ENCODE measurements at places on chromosomes 12 and 14. TPM values are rescaled to one million over a fixed set of nuclear protein-coding genes. Genes with fewer than 3 reads are reported as not detected.

DNA sequence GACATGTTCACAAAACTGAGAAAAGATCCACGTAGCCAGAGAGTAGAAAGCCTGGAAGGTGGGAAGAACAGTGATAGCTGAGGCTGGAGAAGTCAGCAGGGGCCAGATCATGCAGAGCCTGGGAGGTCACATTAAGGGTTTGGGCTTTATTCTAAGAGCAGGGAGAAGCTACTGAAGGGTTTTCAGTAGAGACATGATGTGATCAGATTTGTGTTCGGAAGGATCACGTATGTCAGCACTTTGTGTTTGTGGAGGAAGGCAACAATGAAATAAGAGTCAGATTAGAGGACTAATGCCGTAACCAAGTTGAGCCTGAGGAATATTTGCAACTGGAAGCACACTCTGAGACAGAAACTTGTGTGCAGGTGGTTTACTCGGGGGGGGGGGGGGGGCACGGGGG lies 4.2 kb upstream of the PCK2 start:
- H3K36me3 ChIP-seq, result no peaks in the 10 kb centered on the region
- no peaks in the 10 kb centered on the region for H3K27me3 ChIP-seq
- no peak overlapping the region for H3K4me3 ChIP-seq
- H3K4me1 ChIP-seq, result peaks cover 5% of the 10 kb centered on the region
- H3K27ac ChIP-seq, result no peak overlapping the region
- DNase-seq, result no peak

GRCh38 chr12:108722992-108723766 lies 8.1 kb downstream of the CORO1C start:
- H3K4me1 ChIP-seq, result no peaks in the 10 kb centered on the region
- H3K27me3 ChIP-seq, result no peaks in the 10 kb centered on the region
- no peak overlapping the region for H3K4me3 ChIP-seq
- no peaks in the 10 kb centered on the region for H3K36me3 ChIP-seq
- H3K27ac ChIP-seq, result no peak overlapping the region
- no peak for DNase-seq

The KIF21A gene
- 43.9 TPM for total RNA-seq

DNA sequence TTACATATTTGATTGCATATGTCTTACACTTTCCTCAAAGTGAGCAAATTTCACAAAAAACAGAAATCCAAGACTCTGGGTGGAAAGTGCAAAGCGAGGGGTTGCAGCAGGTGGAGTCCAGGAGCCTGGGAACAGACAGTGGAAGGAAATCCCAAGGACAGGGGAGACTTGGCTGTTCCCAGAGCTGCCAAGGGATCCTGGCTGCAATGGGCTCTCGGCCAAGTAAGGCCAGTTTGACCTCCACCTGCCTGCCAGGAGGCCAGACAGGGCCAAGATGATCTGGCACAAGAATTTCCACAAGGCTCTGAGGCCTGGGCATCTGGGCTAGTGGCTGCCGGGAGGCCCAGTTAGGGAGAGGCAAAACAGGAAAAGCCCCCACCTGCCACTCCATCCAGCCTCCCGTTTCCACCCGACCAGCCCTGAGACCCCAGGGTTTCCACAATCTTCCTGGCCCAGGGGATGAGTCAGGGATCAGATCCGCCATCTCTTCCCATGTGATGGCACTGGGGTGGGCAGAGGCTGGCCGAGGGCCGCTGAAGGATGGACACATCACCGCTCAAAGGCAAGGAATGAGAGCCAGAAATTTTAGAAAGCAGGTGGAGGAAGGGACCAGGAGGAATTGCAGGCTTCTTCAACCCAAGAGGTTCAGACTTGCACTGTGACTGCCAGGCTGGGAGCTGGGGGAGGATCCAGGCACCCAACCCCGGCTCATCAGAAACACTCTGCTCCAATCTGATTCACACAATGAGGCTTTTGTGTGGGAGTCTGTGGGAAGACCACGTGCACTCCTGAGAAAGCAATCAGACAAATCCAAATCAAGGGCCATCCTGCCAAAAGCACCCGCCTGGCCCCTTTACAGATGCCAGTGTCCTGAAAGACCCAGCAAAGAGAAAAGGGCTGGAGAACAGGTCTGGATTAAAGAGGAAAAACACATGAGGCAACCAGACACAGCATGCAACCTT lies 16.3 kb downstream of the SCARB1 start:
- no peaks in the 10 kb centered on the region for H3K27me3 ChIP-seq
- no peaks in the 10 kb centered on the region for H3K36me3 ChIP-seq
- no peak overlapping the region for H3K4me3 ChIP-seq
- no peaks in the 10 kb centered on the region for H3K4me1 ChIP-seq

DNA sequence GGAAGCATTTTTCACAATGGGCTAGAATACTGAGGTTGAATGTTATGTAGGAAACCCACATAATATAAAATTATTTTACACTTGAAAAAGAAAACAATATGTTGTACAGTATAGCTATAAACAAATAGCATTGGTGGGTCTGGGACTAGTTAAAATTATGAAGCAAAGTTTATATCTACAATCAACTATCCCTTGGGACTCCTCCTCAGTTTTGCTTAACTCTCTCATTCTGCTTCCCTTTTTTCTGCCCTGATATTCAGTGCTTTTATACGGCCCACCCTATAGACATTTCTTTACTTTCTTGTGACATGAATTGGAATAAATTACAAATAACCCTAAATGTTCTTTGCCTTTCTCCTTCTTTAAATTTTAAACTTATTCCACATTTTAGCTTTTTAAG lies 300.5 kb downstream of the FBXL14 start:
- H3K36me3 ChIP-seq, result no peaks in the 10 kb centered on the region
- H3K4me3 ChIP-seq, result no peak overlapping the region
- no peaks in the 10 kb centered on the region for H3K4me1 ChIP-seq
- H3K27me3 ChIP-seq, result no peaks in the 10 kb centered on the region

Data from CD8-positive, alpha-beta memory T cell (primary cell).